ENCODE measurements at places on chromosomes 7 and 10.

DNA sequence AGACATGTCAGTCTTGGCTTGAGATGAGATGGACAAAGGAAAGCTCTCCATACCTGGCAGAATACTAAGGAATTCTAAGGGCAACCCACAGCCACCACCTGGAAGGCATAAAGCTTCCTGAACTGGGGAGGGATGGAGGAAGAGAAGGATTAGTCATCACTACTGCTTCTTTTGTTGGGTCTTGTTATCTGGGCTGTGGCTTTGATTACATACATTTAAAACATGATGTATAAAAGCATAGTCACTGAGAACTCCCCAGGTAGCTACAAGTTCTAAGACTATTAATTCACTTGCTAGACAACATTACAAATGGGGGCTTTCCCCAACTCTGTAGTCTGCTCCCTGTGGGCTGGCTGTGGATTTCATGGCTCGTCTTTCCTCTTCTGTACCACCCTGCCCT is 58.2 kb downstream of the RBM33 start:
- no peak for DNase-seq

DNA sequence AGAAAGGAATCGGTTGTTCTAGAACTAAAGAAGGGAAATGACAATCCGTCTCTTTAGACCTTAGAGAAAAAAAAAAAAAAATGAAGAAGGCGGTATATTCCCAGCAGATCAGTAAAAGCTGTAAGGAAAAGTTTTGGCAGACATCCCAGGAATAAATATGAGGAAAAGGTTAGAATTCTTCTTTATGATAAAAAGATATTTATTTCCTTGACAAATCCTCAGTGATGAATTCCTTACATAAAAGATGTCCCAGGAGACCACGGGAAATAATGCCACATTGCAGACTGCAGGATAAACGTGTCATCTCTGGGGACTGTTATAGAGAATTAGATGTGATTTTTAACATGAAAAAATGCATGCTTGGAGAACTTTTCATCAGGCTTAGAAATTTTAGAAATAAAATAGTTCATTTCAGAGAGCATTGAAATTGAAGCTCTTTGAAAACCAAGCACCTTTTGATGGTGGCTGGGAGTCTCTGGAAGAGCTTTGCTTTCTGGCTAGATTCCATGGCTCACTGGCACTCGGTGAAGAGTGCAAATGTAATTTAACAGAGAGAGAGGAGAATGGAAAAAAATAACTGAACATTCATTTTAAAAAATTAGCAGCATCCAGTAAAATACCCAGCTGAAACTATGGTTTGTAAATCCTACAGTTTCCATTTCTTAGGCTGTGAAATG is 98.2 kb downstream of the PRPF18 start:
- peak; percentile 23 for DNase-seq

GRCh38 chr10:21092683-21093524 is 195.8 kb upstream of the NEBL start:
- DNase-seq, result no peak

GRCh38 chr7:88111954-88112471 is 107.8 kb downstream of the SRI start:
- DNase-seq, result no peak

DNA sequence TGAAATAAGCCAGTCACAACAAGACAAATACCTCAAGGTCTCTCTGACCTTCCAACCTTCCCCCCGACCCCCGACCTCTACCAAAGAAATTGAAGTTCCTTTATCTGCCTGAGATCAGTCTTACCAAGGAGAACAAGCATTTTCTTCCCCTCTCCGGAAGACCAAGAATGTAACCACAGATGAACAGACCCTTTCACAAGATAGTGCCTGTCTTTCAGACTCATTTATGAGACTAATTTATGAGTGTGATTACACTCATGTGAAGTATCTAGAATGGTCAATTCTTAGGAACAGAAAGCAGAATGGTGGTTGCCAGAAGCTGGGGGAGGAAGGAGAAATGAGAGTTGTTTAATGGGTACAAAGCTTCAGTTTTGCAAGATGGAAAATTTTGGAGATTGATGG is 108.9 kb upstream of the MKLN1 start:
- DNase-seq, result no peak

- DNase-seq, result no peak
These were observed 30.9 kb downstream of the DNA2 start for GRCh38 chr10:68440898-68441297.

- peak; percentile 2 for DNase-seq
These were observed 1211.2 kb upstream of the SORCS1 start for GRCh38 chr10:108375691-108376090.

DNA sequence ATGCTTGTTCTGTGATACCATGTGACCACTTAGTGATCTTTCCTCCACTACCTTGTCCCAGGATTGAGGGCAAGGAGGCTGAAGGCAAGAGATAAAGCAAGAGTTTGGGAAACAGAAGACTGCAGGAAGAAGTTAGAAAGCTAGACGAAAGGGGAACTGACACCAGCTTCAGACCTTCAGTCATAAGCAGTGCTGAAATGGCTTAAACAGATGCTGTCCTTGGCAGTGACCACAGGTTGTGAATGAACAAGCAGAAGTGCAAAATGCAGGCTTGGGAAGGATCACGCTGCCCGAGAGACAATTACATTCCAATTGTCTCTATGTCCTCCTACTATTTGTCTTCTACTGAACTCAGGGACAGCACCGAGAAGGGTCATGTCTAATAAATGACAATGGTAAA is 704.9 kb upstream of the AUTS2 start:
- no peak for DNase-seq

Data from LHCN-M2 (cell line).